ENCODE measurements at places on chromosomes 1 and 21.

DNA sequence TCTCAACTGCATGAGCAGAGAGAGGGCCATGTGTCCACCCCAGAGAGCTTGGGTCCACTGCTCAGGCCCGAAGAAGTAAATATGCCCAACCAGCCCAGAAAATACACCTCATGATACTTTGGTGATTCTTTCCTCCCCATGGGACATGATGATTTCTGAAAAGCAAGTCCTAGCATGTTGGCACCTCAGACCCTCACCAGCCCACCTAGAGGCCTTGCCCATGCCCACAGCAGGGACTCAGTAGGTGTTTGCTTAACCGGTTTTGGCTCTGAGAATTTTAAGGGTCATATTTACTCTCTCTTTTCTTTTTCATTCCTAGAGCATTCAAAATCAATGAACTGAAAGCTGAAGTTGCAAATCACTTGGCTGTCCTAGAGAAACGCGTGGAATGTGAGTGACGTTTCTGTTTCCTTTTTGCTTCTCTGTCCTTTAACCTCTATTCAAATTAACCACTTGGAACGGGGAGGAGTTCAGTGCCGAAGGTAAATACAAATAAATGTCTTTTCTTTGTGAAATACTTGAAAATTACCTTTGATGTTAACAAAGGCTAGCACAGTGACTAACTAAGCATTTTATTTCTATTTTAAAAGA, 79.7 kb downstream of the PDE9A start:
- DNase-seq, result no peak

- no peak for DNase-seq
These were observed 27.5 kb upstream of the SLAMF6 start for GRCh38 chr1:160550572-160551034.

DNA sequence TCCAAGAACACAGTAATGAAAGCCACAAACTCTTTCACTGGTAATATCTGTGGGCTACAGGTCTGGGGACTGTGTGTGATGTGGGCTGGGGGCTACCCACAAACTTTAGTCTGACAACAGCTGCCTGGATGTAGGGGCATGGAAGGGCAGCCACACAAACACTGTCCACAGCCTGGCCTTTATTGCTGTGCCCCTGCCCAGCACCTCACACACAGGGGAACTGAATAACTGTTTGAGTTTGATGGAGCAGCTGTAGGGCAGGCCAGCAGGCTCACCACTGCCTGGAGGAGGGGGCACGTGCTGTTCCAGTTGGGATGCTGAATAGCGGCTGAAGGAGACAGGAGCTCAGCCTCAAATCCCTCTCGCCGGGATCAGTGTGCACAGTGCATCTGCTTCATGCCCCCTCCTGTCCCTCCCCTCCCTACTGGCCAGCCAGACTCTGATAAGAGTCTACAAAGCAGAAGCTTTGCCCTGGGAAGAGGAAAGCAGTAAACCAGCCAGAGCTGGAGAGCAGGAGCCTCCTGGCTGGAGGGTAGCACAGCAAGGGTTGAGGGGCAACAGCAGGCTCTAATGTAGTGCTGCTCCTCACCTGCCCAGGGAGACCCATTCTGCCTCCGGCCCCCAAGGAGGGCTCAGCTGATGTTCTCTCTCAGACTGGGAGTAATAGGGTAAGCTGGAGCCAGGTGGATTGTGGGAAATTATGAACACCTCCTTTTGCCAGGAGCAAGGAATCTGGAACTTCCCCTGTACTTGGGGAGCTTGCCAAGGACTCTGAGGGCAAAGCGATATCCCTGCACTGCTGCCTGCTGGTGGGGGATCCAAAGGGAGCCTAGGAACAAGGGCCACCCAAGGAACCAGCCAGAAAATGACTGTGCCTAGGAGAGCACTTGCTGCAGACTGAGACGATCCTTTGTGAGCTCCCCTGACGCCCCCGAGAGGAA, 70.2 kb upstream of the GOLT1A start:
- DNase-seq, result no peak

GRCh38 chr1:186980400-186980799, 151.7 kb downstream of the PLA2G4A start:
- DNase-seq, result no peak

GRCh38 chr1:93056214-93056613, 22.9 kb upstream of the MTF2 start:
- no peak for DNase-seq

GRCh38 chr1:16975838-16976237, 4.6 kb downstream of the MFAP2 start:
- no peak for DNase-seq

DNA sequence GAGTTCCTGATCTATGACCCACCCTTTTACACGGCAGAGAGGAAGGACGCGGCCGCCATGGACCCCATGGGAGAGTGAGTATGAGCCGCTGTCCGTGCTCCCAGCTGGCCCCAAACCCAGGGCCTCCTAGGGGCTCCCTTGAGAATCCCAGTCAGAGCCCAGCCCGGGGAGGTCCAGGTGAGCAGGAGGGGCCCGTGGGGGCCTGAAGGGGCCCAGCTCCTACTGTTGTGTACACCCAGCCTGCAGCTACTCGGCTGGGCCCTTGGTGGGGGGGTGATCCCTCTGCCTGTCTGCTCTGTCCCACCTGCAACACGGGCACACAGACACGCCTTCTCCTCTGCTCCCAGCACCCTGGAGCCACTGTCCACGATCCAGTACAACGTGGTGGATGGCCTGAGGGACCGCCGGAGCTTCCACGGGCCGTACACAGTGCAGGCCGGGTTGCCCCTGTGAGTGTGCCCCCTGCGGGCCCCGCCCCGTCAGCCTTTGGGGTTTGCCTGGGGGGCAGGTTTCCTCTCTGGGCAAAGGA, 28.6 kb upstream of the LRRC3 start:
- DNase-seq, result no peak

DNA sequence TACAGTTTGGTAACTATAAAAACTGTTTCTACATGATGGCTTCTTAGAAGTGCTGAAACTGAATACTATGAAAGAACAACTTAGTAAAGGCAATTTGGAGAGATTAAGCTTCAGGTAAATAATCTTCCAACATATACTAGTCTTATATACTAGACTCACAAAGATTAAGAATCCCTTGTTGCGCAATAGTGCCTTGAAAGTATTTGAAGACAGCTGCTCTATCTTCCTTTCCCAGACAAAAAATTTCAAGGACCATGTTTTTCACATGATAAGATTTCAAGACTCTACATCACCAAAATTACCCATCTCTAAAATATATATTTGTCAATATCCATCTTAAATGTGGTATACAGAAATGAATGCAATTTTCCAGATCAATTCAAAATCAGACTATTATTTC, 37.7 kb upstream of the ASPM start:
- DNase-seq, result no peak

DNA sequence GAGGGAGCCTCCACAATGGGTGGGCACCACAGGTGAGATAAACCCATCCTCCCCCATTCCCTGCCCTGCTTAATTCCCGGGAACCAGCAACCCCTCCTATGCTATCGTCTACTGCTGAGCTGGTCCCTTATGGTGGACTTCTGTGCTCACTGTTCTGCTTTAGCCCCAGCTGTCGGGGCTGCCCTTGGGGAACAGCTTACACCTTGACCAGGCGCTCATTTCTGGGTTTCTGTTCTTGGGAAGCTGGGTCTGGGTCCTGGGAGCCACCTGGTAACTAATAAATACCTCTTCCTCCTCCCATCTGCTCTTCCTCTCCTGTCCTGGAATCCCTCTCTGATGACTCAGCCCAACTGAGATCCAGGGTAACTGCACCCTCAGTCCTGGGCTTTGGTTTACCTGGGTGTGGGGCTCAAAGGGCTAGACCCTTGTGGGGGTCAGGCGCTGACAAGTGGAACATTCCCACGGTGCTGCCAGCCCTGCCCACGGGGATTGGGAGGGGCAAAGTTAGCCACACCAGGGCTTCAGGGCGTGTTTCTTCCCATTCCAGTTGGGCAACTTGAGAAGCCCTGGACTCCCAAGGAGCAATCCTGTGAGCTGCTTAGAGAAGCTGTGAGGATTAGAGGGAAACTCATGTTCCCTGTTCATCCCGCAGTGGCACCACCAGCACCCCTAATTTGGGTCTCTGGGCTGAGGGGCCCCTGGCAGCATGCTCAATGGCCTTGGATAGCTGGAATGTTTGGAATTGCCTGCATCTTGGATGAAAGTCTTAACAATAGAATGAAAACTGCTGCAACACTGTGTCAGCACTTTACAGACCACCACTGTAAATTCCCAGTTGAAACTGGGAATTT, 1.6 kb downstream of the PCAT6 start:
- no peak for DNase-seq

GRCh38 chr1:72202761-72203160, 79.6 kb downstream of the NEGR1 start:
- no peak for DNase-seq

DNA sequence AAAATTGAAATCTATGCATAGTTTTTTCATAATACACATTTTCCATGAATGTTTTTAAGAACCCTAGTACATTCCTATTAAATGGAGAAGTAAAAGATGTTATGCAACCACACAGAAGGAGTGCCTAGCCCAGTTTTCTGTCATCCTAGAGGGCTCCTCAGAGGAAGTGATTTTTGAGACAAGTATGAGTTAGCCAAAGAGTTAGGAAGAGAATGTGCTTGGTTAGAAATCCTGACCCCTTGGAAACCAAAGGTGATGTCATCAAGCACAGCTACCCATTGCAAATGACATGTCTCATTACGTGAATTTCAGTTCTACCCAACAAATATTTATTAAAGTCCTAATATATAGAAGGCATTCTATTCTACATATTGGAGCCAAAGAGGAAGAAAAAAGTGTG, 88.9 kb upstream of the TNFSF4 start:
- no peak for DNase-seq

All from B cell (primary cell).